ENCODE measurements at places on chromosomes 11 and 22.
A peak's percentile ranks its signal among the peaks of the same experiment; 100 is the strongest.

DNA sequence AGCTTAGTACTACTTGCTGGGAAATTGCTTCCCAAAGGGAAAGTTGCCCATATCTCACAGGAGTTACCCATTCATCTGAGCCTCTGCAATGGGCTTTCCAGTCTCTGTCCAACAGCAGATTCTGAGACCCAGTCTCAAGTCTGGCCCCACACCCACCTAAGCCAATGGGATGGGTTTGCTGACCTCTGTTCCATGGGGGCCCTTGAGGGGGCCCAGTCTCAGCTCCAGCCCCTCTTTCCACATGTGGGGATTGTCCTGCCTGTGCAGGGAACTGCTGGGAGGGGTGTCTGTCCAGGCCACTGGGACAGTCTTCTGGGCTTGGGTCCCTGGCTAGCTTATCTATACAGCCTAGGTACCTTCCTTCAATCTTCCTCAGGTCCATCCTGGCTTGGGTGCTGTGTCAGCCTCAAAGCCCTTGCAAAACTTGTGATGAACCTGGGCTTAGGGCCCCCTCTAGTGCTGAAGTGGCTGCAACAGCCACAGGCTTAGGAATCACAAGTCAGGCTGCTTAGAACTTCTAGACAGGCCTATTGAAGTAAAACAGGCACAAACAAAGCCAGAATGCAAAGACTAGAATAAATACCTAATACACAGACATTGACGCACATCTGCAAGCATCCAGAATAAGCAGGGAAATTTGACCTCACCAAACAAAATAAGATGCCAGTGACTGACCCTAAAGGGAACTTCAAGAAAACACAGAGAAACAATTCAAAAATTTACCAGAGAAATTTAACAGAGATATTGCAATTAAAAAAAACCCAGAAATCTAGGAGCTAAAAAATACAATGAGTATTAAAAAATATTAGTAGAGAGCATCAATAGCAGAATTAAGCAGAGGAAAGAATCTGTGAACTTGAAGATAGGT is 11.7 kb upstream of the PATL1 start:
- no peak for DNase-seq

DNA sequence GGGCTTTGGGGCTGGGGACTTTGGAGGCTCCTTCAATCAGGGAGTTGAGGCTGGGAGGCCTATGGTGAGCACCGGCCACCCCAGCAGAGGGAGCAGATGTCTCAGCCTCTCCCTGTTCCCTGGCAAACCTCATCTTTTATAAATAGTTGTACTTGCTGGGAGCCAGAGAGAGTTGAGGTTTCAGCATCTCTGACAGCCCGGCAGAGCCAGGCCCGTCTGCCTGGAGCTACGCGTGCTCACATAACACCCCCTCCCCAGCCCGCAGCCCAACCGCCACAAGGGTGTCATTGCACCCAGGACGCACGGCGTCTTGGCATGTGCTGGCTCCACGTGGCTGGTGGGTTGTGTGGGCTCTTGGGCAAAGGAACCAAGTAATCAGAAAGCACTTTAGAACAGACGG is 127.1 kb downstream of the CHST1 start:
- DNase-seq: peak; percentile 61

DNA sequence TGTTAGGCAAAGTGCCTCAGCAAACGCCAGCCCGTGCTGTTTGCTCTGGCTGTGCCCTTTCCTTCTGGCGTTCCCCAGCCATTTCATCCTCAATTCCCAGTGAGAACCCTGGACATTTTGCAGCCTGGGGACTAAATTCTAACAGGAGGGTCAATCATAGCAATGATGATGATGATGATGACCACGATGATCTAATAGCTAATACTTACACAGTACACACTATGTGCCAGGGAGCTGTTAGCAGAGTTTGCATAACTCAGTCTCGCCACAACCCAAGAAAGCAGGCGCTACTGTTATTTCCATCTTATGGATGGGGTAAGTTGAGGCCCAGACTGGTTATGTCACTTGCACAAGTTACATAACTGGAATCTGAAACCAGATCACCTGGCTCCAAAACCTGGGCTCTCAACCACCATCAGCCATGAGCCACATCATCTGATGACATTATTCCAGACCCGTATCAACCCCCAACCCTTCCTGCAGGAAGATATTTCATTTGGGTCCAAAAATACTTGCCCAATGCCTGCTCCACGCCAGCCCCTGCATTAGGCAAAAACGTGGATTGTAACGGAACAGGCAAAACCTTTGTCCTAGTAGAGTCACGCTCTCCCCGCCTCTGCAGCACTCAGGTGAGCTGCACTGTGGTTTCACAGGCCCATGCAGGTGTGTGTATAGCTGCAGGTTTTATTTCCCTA is 132.6 kb upstream of the SERPIND1 start:
- no peak for DNase-seq

GRCh38 chr11:13606701-13607100 is 61.8 kb upstream of the FAR1 start:
- no peak for DNase-seq

DNA sequence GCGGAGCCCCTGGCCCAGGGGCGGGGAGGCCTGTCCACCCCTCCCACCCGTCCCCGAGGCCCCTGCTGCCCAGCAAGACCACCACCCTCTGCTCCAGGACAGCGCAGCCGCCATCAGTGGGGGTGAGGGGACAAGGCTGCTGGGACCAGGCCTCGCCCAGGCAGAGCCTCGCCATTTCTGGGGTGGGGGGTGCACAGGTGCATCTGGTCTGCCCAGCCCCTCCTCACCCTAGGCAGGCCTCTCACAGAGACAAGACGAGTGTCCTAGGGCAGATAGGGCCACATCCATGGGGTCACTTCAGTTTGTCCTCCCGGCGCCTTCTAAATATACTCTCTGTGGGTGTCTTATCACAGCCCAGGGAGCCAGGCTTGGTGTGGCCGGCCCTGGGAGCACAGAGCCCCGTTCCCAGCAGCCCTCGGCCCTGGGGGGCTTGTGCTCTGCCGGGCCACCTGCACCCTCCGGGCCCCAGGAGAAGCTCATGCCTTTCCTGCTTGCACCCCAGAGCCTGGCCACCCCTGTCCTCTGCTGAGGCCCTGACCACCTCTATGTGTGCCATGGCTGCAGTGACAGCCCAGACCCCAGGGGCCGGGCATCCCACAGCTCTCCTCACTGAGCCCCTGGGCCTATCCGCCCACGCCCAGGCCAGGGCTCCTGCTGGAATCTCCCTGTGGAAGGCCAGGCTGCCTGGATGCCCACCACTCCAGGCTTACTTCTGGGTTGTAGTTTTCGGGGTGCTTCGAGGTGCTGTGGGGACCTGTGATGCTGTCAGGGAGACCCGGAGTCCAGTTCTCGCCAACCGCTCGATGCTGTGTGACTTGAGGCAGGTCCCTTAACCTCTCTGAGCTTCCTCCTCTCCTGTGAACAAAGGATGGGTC is 70.8 kb downstream of the KCNQ1 start:
- DNase-seq: peak; percentile 18

GRCh38 chr22:17102297-17102667 is 17.5 kb downstream of the IL17RA start:
- DNase-seq: no peak
